ENCODE measurements at places on chromosomes 2 and 18.

GRCh38 chr2:154381931-154382794 is 316.3 kb upstream of the KCNJ3 start:
- DNase-seq, result no peak

- no peak for DNase-seq
Measured at GRCh38 chr2:237192881-237193280, 107.2 kb downstream of the COPS8 start.

- DNase-seq, result no peak
Measured at GRCh38 chr2:62363166-62363565, 142.8 kb downstream of the TMEM17 start.

- no peak for DNase-seq
Measured at GRCh38 chr18:79814373-79814772, 16.6 kb downstream of the KCNG2 start.

DNA sequence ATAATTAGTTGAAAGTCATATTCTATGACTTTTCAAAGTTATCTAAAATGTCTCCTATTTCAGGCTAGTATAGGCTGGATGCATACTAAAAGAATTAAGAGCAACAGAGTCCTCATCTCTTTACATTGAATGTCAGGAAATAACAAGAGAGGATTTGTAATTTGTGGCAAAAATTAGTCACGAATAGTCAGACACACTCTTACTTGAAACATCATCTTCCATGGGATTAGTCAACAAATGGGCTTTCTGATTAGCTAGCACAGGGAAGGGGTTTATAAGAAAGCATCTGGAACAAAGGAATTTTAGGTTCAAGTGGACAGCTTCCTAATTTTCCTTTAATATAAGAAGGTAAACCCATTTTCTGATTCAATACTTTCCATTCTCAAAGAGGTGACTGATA is 330.3 kb upstream of the MEX3C start:
- no peak for DNase-seq

DNA sequence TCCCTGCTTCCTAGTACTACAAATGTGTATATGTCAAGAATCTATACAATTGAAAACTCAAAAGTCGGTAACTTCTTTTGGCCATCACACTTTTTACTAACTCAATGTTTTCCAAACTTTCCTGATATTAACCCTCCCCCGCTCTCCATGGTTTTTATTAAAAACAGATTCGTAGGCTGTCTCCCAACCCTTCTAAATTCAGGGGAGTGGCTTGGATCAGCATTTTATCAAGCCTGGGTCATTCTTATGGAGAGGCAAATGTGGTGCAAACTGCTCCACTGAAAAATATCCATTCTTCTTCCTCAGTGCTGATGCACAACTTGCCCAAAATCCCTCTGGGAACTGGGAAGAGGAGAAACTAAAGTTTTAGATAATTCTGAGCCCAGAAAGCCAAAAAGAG is 134.2 kb downstream of the RIF1 start:
- no peak for DNase-seq

GRCh38 chr2:223601018-223601417 is 1.1 kb downstream of the SCG2 start:
- DNase-seq, result no peak

DNA sequence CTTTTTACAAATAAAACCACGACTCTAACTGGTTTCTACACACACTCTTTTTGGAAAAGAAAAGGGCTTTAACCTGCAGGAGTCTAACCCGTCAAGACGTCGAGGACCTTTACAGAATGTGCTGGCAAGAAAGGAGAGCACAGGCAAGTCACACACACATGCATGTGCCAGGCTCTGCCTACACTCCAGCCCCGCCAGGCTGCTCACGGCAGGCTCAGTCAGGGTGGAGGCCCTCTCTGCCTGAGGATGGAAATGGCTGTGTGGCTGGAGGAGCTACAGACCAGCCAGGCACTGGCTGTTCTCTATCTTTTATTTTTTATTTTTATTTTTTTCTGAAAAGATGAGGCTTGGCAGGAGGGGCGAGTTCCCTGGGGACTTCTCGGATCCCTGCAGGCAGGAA is 10.2 kb downstream of the SIX3 start:
- DNase-seq, result no peak

DNA sequence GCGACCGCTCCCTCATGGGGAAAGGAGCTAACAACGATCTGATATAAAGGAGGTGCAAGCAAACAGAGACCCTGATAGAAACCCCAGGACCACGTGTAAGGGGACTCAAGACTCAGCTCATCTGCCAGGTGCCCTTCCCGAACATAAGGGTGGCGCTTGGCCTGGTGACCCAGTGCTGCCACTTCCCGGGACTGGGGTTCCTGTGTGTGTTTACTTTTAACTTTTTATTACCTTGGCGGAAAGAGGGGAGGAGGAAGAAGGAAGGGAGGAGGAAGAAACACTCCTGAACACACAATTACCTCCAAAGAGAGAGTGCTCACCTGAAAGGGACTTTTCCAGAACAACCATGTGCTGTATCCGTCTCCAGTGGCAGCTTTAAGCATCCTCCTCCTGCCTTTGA is 56.5 kb upstream of the EDAR start:
- no peak for DNase-seq

- no peak for DNase-seq
Measured at GRCh38 chr2:120602251-120602650, 133.4 kb upstream of the GLI2 start.
